Activated CD4-positive, alpha-beta T cell treated with anti-CD3 and anti-CD28 coated beads for 36 hours (primary cell): ENCODE measurements at places on chromosomes 7 and 10. TPM values are rescaled to one million over a fixed set of nuclear protein-coding genes. Genes with fewer than 3 reads are reported as not detected.

The UPK3B gene
- total RNA-seq: 0.46 TPM

The LRRC61 gene
- total RNA-seq: 13.0 TPM

The CRYGN gene
- total RNA-seq: not detected

The SLC16A9 gene
- total RNA-seq: 1.4 TPM

The KLF14 gene
- total RNA-seq: not detected

The GIMAP6 gene
- total RNA-seq: 25.4 TPM

The C10orf143 gene
- 5.4 TPM for total RNA-seq

The RBP3 gene
- total RNA-seq: not detected
